ENCODE measurements at places on chromosomes 3 and 15.
A peak's percentile ranks its signal among the peaks of the same experiment; 100 is the strongest.

- no peak for DNase-seq
These were observed 22.9 kb upstream of the NEDD4 start for GRCh38 chr15:56016281-56016680.

- DNase-seq, result no peak
These were observed 17.9 kb upstream of the NRROS start for GRCh38 chr3:196621611-196622010.

- no peak for DNase-seq
These were observed 87.7 kb downstream of the ETFA start for GRCh38 chr15:76223521-76223920.

DNA sequence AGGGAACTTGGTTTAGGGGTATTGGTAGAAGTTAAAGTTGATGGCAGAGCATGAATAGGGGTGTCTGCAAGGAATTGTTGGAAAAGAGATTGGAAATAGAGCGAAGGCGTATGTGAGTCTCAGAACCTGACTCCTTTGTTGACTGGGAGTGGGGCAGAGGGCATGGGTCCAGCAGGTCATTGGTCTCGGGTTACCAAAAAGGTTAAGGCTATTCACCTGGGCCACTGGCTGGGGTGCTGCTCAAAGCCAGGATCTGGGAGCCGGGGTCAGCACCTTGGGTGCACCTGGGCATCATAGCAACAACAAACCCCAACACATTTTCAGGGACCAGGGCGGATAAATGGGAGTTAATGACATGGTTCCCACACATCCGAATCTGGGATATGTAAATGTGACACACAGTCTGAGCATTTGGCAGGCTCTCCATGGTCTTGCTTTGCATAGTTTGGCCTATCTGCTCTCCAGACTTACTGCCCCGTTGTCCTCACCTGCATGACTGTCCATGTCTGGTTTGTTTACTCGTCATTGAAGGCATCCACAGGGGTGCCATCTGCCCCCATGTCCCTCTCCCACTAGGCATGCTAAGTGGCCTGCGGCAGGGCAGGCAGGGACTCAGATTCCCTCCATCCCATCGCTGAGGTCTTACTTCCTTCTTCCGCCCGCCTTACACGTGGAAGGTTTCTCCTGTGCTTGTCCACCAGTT lies 10.1 kb downstream of the KLF13 start:
- DNase-seq, result no peak

GRCh38 chr3:184338511-184338945 lies 1.1 kb downstream of the FAM131A start:
- DNase-seq, result peak; percentile 82

- DNase-seq, result peak; percentile 44
These were observed 16.5 kb downstream of the SLC12A1 start for GRCh38 chr15:48222627-48223026.

DNA sequence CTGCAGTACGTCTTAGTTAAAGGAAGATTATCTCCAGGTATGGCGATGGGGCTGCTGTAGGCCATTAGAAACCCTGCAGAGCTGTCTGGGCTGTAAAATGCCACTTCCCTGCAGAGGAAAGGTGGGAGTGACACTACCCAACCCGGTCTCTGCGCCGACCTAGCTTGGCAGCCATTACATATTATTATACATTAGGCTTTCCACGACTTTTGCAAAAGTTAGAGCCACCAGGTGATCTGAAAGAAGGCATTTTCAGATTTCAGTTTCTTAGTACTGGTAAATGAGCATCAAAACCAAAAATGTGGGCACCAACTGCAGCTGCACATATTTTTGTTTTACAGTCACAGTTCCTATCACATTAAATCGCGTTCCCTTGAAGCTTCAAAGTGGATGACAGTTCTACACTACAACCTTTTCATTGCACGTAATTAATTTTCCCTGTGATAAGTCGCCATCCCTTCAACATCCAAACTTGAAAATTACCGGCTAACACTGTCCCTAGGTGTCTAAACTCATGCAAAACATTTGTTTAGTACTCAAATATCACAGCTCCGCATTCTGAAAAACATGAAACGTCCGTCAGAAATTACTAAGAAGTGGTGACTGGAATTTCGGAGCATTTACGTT lies 81.4 kb upstream of the CHD2 start:
- DNase-seq, result no peak

- no peak for DNase-seq
These were observed 67.7 kb upstream of the NSMCE3 start for GRCh38 chr15:29337156-29337959.

DNA sequence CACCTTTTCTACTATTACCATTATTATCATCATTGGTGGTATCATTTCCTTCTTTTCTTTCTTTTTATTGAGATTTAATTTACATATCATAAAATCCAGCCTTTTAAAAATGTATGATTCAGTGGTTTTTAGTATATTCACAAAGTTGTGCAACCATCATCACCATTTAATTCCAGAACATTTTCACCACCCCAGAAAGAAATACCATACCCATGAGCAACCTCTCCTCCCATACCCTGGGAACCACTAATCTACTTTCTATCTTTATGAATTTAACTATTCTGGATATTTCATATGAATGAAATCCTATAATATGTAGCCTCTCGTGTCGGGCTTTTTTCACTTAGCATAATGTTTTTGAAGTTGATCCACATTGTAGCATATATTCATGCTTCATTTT lies 29.1 kb downstream of the AAGAB start:
- no peak for DNase-seq

DNA sequence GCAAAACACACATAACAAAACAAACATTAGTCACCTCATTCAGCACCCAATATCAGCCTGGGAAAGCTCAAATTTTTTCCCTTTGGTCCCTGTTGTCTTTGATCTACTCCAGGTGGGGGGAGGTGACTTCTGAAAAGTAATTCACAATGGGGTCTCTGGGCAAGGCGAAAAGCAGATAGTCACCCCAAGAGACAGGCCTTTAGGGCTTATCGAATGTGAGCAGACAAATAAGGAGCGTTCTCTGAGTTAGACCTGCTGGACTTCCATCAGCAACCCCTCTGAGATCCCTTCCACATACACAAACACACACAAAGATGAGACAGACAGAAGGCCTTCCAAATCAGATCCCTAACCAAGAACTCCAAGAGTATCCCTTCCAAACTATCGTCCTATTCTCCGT lies 171.0 kb upstream of the SMAD3 start:
- DNase-seq, result no peak
